ENCODE measurements at places on chromosomes 3 and 15.
A peak's percentile ranks its signal among the peaks of the same experiment; 100 is the strongest.

DNA sequence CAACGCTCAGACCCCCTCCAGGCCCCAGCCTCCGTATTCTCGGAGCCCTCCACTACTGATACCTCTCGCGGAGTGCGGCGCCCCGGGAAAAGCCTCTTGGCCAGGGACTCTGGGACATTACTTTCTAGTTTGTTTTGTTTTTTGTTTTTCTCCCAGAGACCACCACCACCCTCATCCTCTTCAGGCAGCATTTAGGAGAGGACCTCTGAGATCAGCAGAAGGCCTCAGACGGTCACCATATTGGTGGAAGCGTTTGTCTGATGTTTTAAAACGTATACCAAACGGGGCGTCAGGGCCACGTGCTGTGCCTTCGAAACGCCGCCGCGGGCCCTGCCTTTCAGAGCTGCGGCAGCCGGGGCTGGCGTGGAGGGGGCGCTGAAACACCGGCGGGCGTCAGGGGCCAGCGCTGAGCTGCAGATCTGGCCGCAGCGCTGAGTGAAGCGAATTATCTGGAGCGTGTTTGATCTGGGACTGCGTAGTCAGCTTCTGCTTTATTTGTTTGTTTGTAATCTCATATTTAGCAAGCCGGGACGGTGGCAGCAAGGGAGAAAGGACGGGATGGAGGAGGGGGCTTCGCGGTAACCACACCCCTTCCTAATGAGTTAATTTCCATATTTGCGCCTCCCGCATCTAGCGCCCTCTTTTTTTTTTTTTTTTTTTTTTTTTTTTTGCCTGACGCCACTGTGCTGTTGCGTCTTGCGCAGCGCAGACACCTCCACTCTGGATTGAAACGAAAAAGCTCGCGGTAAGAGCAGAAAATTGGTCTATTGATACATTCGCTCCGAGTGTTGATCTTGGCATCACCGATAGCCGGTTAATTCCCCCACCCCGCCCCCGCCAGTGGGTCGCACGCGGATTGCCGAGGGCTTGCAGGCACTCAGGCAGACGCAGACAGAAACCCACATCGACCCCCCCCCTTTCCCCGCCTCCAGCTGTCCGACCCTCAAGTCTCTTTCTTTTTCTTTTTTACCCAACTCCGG is 14.9 kb downstream of the SOX2 start:
- no peak for DNase-seq

- no peak for DNase-seq
These were observed 139.3 kb downstream of the SERPINI1 start for GRCh38 chr3:167874671-167875372.

DNA sequence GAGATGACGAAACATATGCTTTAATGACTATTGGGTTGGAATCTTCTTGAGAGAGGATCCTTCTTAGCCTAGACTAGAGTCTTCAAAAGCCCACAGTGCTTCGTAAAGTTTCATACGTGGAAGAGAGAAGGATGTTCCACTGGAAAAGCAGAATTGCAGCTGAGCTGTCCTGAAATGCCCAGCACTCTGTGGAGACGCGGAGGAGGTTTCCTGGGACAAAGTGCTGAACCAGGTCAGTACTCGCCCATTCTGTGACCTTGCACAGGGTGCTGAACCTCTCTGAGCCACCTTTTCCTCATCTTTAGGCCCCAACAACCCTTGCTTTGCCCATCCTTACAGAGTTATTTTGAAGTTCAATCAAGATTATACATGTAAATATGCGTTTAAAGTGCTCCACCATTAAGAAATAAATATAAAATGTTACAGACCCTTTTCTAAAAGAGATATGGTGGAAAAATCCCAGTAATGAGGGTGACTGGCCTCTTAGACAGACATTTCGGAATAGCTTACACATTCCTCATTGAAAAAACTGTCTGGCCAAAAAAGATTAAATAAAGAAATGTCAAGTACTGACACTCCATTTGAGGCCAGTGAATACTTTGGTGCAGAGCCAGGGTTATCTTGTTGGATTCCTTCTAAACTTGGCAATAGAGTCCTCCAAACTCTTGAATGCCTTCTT is 4.2 kb upstream of the MAGEF1 start:
- peak; percentile 1 for DNase-seq

GRCh38 chr3:190716211-190716610 is 146.3 kb downstream of the GMNC start:
- no peak for DNase-seq

- no peak for DNase-seq
These were observed 12.3 kb downstream of the HCLS1 start for GRCh38 chr3:121648219-121648958.

Measured in HCEC 1CT (cell line).